ENCODE measurements at places on chromosomes 11 and 22.

- DNase-seq, result no peak
These were observed 42.7 kb downstream of the SCN3B start for GRCh38 chr11:123611698-123612097.

- DNase-seq, result no peak
These were observed 62.0 kb downstream of the FLRT1 start for GRCh38 chr11:64097468-64098317.

GRCh38 chr11:79013509-79013908 lies 427.3 kb downstream of the TENM4 start:
- DNase-seq, result no peak

DNA sequence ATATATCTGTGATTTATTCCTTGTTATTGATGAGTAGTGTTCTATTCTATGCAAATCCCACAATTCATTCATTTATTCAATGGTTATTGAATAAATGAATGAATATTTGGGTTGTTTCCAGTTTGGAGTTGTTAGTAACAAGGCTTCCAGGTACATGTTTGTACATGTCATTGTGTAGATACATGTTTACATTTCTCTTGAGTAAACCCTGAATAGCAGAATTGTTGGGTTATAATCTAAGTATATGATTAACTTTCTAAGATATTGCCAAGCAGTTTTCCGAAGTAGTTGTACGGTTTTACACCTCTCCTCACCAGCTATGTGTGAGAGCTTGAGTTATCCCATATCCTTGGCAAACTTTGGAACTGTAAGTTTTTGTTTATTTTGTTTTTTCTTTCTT lies 18.5 kb upstream of the OR8G1 start:
- no peak for DNase-seq

DNA sequence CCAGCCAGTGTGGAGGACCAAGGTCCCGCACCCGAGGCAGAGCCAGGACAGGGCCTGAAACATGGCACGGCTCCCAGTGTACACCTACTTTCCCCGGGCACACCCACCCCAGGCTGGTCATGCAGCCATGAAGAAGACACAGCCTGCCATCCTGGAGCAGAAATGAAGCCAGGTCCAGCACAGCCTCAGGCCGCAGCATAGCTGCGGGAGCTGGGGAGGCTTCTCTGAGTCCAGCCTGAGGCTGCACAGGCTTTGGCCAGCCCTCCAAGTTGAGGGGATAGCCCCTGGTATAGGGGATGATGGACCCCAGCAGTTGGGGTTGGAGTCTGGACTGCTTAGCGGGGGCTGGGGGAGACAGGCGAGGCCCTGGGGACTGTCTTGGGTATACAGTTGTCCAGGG lies 2.9 kb upstream of the HDAC10 start:
- no peak for DNase-seq

DNA sequence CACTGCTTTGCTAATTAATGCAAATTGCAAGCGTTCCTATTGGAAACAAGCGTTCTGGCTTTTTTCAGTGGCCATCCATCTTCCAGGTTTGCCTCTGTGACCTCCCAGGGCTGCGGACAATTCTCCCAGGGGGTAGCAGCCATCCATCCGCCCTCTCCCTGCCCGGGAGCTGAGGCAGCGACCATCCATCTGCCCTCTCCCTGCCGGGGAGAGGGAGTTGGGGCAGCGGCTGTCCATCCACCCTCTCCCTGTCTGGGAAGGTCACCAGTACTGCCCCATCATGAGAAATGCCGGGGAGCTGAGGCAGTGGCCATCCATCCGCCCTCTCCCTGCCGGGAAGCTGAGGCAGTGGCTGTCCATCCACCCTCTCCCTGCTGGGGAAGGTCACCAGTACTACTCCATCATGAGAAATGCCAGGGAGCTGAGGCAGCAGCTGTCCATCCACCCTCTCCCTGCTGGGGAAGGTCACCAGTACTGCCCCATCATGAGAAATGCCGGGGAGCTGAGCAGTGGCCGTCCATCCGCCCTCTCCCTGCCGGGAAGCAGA lies 394.7 kb downstream of the BRD1 start:
- DNase-seq, result no peak
